T-helper 17 cell (primary cell): ENCODE measurements at places on chromosomes 6 and 20.

DNA sequence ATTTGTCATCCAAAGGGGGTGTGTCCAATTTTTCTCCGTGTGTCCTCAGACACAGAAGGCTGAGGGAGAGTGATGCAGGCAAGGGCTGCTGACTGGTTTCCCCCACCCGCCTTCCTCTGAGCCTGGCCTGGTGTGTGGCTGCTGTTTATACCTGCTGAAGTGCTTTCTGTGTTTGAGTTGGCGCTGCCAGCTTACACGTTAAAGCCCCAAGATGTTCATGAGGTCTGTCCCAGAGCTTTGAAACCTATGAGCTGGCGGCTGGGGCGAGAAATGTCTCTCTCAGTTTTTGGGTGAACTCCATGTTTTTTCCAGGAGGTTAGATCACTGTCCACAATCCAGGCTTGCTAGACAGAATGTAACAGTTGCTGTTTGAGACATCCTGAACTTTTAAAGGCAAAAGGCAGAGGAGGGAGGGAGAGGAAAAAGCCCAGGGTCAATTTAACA, 69.0 kb upstream of the CCN2 start:
- DNase-seq = no peak

- DNase-seq = no peak
These were observed 27.1 kb upstream of the FABP7 start for GRCh38 chr6:122752459-122752858.

- DNase-seq = no peak
These were observed 43.4 kb downstream of the FAM135A start for GRCh38 chr6:70456735-70457134.

GRCh38 chr6:165204807-165205545, 104.4 kb downstream of the C6orf118 start:
- no peak for DNase-seq

DNA sequence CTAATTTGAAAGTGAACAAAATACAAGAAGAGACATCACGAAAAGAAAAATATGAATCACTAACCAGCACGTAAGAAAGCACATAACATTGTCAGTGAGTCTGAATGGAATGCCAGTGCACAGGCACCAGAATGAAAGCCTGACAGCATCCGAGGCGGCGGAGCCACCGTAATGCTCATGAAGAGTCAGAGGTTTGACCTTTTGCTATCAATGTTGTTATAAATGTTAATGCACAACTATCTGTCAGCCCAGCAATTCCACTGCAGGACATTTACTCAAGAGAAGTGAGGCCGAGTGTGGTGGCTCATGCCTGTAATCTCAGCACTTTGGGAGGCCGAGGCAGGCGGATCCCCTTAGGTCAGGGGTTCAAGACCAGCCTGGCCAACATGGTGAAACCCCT, 562.1 kb downstream of the PRKN start:
- DNase-seq = no peak

GRCh38 chr6:105986998-105987397, 99.1 kb upstream of the PRDM1 start:
- DNase-seq = no peak

DNA sequence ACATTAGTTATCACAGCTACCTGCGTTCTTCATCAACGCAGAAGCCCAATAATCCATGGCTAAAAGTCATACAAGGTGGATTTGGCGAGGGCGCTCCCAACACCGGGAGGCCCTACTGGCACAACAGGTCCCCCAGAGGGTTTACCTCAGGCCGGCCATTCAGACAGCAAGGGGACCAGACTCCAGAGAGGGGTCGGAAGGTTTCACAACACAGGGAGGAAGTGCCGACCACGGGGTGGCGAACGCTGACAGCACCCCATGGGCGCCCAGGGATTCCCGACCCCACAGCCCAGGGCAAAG, 1515.9 kb upstream of the DEFB115 start:
- DNase-seq = no peak

GRCh38 chr6:132188556-132189264, 212.6 kb downstream of the MOXD1 start:
- no peak for DNase-seq

- no peak for DNase-seq
These were observed 124.7 kb downstream of the DTNBP1 start for GRCh38 chr6:15538106-15538505.

GRCh38 chr6:34242252-34243130, 5.8 kb downstream of the HMGA1 start:
- DNase-seq = no peak

GRCh38 chr6:9514146-9514545, 900.7 kb downstream of the TFAP2A start:
- DNase-seq = no peak

DNA sequence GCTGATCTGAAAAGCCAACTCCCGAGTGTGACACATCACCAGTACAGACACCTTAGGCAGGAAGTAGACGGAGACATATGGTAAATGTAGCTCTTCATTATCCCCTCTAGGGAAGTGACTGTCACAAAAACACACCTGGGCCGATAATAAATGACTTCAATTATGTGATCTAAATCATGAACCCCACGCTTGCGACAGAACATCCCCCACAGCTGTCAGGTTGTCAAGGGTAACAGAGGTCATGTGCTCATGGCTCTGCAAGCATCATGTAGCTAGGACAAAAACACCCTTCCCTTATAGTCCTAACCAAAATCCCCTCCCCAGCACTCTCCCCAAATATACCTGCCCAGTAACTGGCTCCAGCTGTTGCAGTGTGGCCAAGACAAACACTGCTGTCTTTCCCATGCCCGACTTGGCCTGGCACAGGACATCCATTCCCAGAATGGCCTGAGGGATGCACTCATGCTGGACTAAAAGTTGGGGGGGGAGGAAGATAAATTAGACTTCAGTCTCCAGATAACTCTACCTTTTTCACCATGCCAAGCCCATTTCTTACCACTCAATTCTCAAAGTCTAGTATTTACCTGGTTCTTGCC, 2.9 kb downstream of the DDX39B start:
- no peak for DNase-seq

DNA sequence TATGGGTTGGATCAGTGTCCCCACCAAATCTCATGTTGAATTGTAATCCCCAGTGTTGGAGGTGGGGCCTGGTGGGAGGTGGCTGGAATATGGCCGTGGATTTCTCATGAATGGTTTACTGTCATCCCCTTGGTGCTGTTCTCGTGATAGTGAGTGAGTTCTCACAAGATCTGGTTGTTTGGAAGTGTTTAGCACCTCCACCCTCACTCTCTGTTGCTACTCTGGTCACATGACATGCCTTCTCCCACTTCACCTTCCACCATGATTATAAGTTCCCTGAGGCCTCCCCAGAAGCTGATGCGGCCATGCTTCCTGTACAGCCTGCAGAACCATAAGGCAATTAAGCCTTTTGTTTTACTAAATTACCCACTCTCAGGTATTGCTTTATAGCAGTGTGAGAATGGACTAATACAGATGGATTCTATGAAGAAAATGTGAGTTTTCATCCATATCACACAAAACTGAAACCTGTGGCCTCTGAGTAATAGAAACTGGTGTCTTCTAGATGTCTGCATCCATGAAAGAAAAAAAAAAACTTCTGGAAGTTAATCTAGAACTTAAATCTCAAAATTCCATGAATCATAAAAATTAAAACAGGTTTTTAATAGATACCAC, 39.3 kb downstream of the MBOAT1 start:
- no peak for DNase-seq

- no peak for DNase-seq
These were observed 76.3 kb upstream of the TGM3 start for GRCh38 chr20:2219481-2220006.

- DNase-seq = no peak
These were observed 230.7 kb upstream of the PRDM1 start for GRCh38 chr6:105855433-105855832.

- no peak for DNase-seq
These were observed 1.2 kb upstream of the ACSS1 start for GRCh38 chr20:25058847-25059810.

- no peak for DNase-seq
These were observed 9.9 kb upstream of the KCNK15 start for GRCh38 chr20:44735816-44736169.

GRCh38 chr6:66238851-66239250, 531.8 kb upstream of the EYS start:
- DNase-seq = no peak

DNA sequence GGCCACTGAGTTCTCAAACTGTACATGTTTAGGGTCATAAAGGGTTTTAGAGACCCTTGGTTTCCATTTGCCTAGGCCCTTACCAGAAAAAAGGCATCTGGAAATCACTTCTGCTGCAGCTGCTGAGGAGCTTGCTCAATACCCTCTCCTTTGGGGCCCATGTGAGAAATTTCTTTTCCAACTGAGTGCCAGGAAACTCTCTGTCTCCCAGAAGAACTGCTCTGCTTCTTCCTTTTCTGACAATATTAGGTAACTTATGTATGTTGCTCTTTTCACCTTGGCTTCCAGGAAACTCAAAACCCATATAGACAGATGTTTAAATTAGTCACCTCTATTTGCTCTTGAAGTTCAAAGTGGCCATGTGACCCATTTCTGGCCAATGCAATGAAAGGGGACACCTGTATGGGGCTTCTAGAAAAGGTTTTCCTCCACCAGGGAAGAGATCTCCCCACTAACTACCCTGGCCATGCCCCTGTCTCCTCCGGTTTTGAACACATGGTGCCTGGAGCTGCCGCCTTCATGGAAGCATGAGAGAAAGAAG, 121.6 kb downstream of the PREX1 start:
- no peak for DNase-seq

DNA sequence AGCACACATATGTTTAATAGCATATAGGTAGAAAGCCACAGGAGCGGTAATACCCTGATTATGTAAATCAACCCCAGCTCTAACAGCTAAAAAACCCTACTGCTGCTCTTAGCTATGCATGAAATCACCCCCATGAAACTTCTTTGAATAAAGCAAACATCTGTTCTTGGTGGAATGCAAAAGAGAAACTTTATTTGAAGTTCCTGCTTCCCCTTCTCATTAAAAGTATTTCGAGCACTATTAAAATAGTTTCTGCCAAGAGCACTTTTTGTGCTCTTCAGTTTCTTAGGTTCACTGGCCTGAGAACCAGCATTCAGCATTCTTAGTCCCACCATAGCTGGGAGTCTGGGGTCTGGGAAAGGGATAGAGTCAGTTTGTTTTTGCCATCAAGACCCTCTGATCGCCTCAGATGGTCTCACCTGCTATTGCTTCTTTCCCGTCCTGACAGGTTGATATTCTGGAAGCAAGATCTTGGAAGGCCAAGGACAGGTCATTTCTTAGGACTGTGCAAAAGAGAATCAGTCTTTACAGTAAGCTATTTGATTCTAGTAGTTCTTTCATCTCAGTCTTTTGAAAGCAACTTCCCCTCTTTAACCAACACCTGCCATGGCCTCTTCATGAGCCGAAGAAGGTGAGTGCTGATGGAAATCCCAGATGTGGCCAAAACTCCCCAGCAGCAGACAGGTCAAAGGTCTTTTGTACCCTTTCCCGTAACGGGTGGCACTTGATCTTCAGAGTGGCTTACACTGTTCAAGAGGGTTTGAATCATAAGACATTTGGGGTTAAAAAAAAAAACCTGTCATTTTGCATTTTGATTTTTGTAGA, 76.5 kb upstream of the TMEM170B start:
- no peak for DNase-seq

GRCh38 chr6:142805042-142805441, 139.9 kb downstream of the HIVEP2 start:
- no peak for DNase-seq

DNA sequence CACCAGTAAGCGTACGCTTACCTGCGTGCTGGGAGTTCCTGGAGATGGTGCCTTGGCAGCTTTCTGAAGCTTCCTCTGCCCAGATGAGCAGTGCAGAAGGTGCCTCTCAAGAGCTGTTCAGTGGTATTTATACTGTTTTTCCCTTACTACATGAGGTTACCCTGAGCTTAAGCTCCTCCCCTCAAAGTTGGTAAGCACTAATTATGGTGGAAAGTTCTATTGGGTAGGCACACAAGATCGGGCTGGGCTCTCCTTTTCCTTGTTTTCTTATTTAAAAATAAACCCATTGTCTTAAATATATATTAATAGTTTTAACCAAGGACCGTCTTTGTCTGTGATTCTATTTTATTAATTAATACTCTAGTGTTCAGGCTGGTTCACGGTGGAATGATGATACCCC, at the start of gene COL10A1:
Gene COL10A1 (minus strand): TSS at position 101 of the 400 bp plus-strand sequence. CDS start 640 bp downstream, outside the sequence.
- no peak for DNase-seq

- no peak for DNase-seq
These were observed 15.7 kb downstream of the DCBLD1 start for GRCh38 chr6:117498159-117498558.

DNA sequence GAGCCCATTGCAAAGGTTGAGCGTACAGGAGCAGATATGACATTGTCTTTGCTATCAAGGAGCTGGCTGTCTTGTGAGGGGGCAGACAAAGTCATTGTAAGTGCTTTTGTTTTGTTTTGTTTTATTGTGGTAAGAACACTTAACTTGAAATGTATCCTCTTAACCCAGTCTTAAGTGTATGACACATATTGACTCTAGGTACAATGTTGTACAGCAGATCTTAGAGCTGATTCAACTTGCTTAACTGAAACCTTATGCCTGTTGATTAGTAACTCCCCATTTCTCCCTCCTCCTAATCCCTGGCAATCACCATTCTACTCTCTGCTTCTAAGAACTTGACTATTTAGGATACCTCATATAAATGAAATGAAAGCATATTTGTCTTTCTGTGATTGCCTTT, 429.0 kb downstream of the BMP2 start:
- DNase-seq = no peak

GRCh38 chr6:25218346-25218745, 60.8 kb upstream of the CARMIL1 start:
- no peak for DNase-seq

DNA sequence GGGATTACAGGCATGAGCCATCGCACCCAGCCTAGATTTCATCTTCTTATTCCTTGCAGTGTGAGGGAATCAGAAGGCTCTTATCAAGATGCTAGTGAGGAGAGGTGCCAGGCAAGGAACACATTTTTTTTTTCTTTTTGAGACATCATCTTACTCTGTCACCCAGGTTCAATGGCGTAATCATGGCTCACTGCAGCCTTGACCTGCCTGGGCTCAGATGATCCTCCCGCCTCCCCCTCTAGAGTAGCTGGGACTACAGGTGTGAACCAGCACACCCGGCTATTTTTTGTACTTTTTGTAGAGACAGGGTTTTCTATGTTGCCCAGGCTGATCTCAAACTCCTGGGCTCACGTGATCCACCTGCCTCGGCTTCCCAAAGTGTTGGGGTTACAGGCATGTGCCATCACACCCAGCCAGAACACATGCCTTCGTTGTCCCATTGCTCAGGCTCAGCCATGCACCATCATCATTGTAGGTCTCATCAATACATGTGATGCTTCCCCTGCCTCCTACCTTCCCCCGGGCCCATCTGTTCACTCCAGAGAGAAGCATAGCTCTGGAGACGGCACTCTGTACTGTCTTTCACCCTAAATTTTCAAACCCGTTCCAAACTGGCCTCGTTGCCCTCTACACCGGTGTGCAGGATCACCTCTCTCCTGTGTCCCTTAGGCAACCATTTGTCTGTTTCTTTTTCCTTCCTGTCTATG, 10.1 kb downstream of the FLOT1 start:
- no peak for DNase-seq

DNA sequence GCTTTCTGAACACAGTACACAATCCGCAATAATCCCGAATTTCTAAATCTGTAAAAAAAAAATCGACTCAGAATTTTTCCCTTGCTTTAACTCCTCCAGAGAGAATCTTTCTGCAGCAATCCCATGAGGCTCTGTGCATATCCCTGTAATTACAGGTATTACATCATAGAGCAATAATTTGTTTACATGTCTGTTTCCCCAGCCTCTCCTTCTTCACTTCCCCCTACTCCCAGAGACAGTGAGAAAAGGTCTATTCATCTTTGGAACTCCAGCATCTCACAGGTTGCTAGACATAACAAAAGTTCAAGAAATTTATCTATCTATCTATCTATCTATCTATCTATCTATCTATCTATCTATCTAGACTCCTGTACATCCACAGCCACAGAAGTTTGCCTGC, 26.0 kb downstream of the KLHL31 start:
- no peak for DNase-seq

- DNase-seq = no peak
These were observed 190.8 kb upstream of the BMP2 start for GRCh38 chr20:6576726-6577125.
